ENCODE measurements at places on chromosomes 7 and 10.

GRCh38 chr10:42754155-42755027, 28.2 kb upstream of the BMS1 start:
- peak; percentile 50 for DNase-seq

DNA sequence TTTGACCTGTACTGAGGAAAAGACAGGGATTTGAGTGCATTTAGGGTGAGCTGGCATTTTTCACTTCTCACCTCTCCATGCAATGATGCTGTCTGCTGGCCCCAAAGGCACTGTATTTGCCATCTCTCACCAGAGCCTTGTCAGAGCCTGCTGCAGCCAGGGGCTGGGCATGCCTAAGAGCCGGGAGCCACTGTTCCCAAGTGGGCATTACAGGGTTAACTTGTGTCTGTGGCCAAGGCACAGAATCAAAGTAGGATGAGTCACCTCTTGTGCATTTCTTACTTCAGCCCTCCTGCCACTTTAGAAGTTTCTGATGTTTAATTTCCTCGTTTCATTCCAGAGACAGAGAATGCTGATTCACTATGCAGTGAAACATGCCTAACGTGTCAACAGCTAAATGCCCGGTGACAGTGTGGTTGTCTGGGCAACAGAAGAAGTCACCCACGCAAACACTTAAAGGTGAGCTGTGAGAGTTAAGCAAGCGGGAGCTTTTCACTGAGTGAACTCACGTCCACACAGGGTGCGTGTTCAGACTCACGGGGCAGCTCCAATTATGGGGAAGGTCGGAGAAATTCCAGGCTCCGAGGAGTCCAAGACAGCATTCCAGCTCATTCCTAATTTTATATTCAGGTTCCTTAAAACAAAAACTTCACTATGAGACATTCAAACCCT, 57.1 kb upstream of the IGFBP3 start:
- DNase-seq = no peak

DNA sequence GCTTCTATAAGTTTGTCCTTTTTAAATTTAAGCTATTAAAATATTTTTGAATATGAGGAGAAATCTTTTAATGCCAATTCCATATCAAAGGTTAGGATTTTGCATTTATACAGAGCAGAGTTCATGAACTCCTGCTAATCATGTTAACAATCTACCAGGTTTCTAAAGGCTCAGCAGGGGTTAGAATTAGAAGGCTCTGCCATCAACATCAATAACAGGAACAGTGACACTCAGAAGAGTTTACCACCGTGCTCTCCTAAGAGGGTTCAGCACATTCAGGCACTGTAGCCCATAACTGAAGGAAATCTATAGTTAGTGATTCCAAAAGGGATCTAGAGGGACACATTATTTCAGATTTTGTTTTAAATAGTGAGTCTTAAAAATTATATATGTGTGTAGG, 100.1 kb downstream of the HOXA1 start:
- DNase-seq = no peak

DNA sequence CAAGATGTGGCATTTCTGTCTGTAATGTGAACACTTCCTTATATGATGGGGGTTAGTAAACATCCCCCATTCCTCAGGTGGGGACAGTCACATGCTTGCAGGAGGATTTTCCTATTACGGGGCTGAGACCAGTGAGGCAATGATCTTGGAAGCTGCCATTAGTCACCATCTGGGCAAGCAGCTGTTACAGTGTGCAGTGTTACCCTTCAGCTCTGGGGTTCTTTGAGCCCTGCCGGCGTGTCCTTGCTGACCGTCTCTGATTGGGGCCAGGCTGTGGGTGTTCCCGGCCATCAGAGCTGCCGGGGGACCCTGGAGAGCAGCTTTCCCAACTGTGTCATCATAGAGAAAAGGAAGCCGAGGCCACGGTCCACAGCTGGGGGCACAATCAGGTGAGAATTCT, 126.8 kb upstream of the FAM20C start:
- DNase-seq = no peak

- no peak for DNase-seq
These were observed 16.0 kb downstream of the MMRN2 start for GRCh38 chr10:86941426-86941825.

- no peak for DNase-seq
These were observed 12.4 kb upstream of the SCRN1 start for GRCh38 chr7:30001998-30002397.

- DNase-seq = peak; percentile 7
These were observed 137.3 kb downstream of the TCF7L2 start for GRCh38 chr10:113087165-113088029.

GRCh38 chr7:121916211-121916610, 43.2 kb downstream of the PTPRZ1 start:
- DNase-seq = no peak

GRCh38 chr7:78248867-78249266, 450.3 kb downstream of the PHTF2 start:
- no peak for DNase-seq

DNA sequence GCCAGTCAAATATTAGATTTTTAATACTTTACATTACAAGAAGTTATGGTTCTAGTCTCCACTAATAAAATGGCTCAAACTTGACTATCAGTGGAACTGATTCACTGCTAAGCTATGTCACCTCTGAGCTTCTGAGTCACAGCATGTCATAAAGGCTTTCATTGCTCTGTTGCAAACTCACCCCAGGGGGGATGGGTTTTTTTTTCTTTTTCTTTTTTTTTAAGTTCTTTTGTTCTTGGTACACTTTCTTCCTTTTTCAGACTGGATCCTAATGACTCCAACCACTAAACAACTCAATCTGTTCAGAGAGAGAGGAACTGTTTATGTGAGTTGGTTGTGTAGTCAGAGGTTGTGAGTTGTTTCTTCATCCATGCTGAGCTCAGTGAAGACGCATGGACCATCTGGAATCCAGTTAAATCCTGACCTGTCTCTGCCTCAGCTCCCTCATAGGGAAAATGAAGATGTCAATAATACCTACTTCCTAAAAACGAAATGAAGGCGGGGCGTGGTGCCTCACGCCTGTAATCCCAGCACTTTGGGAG, 11.0 kb downstream of the MYOF start:
- no peak for DNase-seq
